Lung microvascular endothelial cell (primary cell): ENCODE measurements at places on chromosomes 7 and 10. TPM values are rescaled to one million over a fixed set of nuclear protein-coding genes. Genes with fewer than 3 reads are reported as not detected.

The OR2A42 gene
- not detected in 2 replicates for total RNA-seq

The GHRHR gene
- total RNA-seq = not detected in 2 replicates

The POP7 gene
- 28.1 and 33.3 TPM in 2 replicates for total RNA-seq

The ZDHHC16 gene
- 21.6 and 26.2 TPM in 2 replicates for total RNA-seq

The ABCC2 gene
- 0.44 and 0.60 TPM in 2 replicates for total RNA-seq

The DPYSL4 gene
- 0.40 and 11.8 TPM in 2 replicates for total RNA-seq

The PIK3CG gene
- total RNA-seq = 2.6 and 3.5 TPM in 2 replicates

The CTAGE15 gene
- not detected in 2 replicates for total RNA-seq

The CNPY4 gene
- total RNA-seq = 23.1 and 26.2 TPM in 2 replicates

The HSPA12A gene
- total RNA-seq = 0.44 and 0.79 TPM in 2 replicates

The TBL2 gene
- 37.0 and 40.7 TPM in 2 replicates for total RNA-seq

The BLNK gene
- not detected in 2 replicates for total RNA-seq

The ITGB8 gene
- 2.6 and 31.2 TPM in 2 replicates for total RNA-seq

The NOS3 gene
- 25.0 and 30.5 TPM in 2 replicates for total RNA-seq

The MNX1 gene
- not detected in 2 replicates for total RNA-seq

The NXPH1 gene
- total RNA-seq = not detected in 2 replicates

The OR2A7 gene
- total RNA-seq = not detected in 2 replicates

The SEMA3D gene
- total RNA-seq = 7.0 and 18.8 TPM in 2 replicates

The LRRTM3 gene
- not detected in 2 replicates for total RNA-seq

The NODAL gene
- not detected in 2 replicates for total RNA-seq

The FMC1 gene
- total RNA-seq = 11.3 and 13.1 TPM in 2 replicates

The CDK1 gene
- total RNA-seq = 9.9 and 23.5 TPM in 2 replicates

The EGR2 gene
- under 0.01 and 0.20 TPM in 2 replicates for total RNA-seq

The NAT16 gene
- total RNA-seq = not detected in 2 replicates
